Stimulated activated CD4-positive, alpha-beta T cell treated with anti-CD3 and anti-CD28 coated beads, Interleukin-1b, Interleukin-23, amount 100 ng/mL, for 1 hour (primary cell): ENCODE measurements at places on chromosomes 5 and 9.

DNA sequence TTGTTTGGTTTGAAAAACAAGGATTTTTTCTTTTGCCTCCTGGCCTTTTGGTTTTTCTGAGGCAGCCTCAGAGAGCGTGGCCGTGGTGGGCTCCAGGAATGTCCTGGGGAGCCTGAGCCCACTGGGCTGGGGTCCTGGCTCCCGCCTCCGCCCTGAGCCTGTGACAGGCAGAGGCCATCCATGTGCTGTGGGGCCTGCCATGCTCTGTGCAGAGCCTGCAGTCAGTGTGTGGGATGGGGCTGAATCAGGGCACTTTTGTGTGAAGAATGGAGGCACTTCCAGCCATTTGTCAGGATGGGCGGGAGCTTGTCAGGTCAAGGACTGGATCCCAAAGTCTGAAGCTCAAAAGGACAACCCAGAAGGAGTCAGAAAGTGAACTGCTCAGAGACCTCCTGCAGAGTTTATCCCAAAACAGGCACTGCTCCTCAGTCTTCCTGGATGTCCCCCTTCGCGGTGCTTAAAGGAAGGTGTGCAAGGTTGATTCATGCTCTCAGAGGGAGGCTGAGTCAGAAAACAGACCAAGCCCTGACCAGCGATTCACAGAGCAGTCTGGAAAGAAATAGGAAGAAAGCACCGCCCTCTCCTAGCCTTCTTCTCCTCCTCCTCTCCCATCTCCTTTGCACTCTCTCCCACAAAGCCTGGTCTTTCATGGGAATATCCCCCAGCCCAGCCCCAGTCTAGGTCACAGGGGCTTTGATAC, 53.2 kb downstream of the MVB12B start:
- DNase-seq, result no peak

GRCh38 chr9:124828489-124829333, 24.5 kb upstream of the WDR38 start:
- no peak for DNase-seq

DNA sequence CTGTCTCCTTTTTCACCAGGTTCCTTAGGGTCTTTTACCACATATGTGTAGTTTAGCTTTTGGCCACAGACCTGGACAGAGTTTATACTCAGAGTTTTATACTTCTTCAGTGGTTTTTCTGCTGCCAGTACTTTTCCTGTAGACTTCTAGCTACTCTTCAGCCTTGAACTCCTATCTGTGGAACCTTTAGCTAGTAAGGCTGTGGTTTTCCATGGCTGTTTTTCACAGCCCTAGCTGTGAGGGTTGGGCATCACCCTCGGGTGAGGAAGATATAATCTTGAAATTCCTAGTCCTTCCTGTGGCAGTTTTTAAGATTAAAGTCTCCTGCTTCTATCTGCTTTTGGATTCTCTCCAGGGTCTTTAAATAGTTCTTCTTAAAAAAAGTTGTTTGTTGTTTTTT, 109.1 kb downstream of the FGF1 start:
- no peak for DNase-seq

GRCh38 chr5:75050415-75050814, 1.9 kb downstream of the GCNT4 start:
- no peak for DNase-seq

DNA sequence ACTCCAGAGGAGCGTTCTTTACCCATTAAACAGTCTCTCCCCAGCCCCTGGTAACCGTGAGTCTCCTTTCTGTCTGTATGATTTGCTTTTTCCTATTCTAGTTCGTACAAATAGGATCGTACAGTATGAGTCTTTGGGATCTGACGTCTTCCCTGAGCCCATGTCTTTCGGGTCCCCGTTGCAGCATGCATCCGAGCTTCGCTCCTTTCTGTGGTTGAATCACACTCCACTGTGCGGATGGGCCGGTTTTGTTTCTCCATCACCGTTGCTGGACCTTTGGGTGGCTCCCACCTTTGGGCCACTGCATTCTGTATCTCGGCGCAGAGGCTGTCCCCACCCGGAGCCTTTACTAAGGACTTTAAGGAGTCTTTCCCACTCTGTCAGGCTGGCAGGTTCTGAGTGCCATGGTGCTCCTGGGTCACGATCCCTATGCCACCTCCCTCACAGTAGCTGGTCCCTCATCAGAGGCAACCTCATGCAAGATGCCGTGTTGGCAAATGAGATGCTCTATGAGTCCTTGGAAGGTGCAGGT, 145.7 kb upstream of the COL5A1 start:
- DNase-seq, result no peak

DNA sequence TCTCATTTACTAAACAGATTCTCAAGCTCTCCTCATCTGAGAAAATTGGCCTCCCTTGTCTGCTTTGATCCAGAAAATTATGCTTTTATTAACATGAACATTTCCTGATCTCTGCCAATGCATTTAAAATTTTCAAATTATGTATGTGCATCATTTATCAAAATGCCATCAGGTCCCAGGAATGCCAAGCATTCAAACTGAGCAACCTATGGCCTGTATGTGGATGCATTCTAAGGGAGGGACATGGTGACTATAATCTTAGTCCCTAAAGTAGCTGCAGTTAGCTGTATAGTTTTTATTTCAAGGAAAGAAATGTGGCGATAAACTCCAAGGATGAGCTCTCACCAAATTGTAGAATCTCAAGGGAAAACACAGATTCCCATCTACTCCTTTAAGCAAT, 9.7 kb upstream of the RORB start:
- DNase-seq, result no peak

- no peak for DNase-seq
These were observed 293.4 kb upstream of the ACTBL2 start for GRCh38 chr5:57776035-57776434.

GRCh38 chr9:84261070-84261746, 79.3 kb downstream of the SLC28A3 start:
- DNase-seq, result peak; percentile 6

GRCh38 chr9:137049544-137050449, 3.8 kb upstream of the NPDC1 start:
- DNase-seq, result no peak

DNA sequence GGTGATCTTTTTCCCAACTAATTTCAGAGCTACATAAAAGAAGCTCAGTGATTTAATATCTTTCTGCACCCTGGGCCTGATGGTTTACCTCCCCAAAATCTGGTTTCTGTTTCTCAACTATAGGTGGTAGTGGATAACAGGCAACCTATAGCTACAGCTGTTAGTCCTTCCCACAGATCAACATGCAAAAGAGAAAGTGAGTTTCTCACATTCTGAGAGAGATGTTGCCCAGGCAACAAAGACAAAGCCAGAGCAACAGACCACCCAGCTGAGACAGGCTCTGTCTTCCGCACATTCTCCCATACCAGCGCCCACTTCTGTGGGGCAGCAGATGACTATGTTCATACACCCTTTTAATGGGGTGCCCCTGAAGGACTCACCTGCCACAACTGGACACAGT, 40.7 kb upstream of the PPP2R2B start:
- no peak for DNase-seq

GRCh38 chr5:73238873-73239272, 65.9 kb downstream of the TMEM174 start:
- DNase-seq, result no peak

- no peak for DNase-seq
These were observed 431.7 kb upstream of the POU5F2 start for GRCh38 chr5:94173100-94173499.

DNA sequence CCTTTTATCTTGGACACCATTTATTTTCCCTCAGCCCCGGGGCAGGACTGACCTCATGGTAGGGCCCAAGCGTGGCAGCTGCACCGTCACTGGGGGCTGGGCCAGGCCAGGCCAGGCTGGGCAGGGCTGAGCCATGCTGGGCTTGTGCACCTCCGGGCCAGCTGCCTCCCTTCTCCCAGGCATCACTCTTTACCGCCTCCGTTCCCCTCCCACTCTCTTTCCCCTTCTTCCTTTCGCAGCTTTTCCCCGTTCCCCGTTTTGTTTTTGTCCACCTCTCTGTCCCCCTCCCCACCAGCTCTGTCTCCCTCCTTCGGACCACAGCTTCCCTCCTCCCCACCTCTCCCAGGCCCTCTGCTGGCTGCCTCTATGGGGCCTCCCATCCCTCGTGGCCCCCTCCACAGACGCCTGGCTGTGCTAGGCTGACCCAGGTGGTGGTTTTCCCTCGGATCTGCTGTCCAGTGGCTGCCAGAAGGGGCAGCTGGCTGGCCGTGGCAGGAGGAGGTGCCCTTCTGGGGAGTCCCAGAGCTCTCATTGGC, 17.9 kb downstream of the FGF18 start:
- DNase-seq, result no peak

DNA sequence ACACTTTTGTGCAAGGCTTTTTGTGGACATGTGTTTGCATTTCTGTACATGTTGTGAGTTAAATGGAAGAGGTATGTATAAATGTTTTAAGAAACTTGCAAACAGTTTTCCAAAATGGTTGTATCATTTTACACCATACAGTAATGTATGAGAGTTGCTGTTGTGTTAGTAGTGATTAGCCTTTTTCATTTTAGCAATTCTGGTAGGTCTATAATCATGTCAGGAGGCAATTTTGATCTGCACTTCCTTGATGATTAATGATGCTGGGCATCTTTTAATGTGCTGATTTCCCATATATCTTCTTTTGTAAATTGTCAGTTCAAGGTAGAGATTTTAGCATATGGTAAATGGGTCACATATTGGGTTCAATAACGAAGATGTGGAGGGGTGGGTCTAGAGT, 87.3 kb downstream of the ANKRD18B start:
- DNase-seq, result no peak

GRCh38 chr5:148974642-148975327, 88.1 kb downstream of the SH3TC2 start:
- no peak for DNase-seq

GRCh38 chr9:134585746-134586706, 55.6 kb upstream of the COL5A1 start:
- DNase-seq, result no peak

DNA sequence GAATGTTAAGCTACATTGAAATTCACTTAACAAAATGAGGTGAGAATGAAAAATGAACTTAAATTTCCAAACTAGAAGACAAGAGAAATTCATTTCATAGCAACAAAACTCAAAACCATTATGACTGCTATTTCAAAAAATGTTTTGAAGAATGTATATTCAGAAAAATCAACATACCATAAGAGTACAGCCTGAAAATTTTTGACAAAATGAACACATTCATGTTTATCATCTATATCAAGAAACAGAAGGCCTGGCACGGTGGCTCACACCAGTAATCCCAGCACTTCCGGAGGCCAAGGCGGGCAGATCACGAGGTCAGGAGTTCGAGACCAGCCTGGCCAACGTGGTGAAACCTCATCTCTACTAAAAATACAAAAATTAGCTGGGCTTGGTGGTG, 4.2 kb upstream of the IL6ST start:
- DNase-seq, result no peak

DNA sequence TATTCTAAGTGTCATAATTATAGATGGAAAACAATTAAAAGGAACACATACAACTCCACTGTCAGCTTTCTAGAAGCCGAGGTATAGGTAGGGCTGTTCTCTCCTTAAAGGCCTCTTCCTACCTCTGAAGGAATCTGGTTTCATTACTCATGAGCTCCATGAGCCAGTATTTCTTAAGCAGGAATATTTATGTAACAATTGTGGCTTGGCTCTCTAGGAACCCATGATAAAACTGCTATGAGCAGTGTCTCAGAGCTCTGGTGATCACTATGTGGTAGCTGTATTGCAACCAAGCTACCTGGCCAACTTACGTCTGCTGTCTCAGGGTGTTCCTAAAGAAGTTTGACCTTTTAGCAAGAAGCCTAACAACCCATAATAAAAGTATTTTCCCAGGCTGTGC, 157.7 kb downstream of the CEP120 start:
- DNase-seq, result no peak

- DNase-seq, result no peak
These were observed at the start of gene PRUNE2 for GRCh38 chr9:76905791-76906646. Gene PRUNE2 (minus strand): TSS chr9:76906114. CDS start chr9:76905963, 151 bp downstream.

GRCh38 chr9:16543225-16543624, 327.2 kb downstream of the BNC2 start:
- DNase-seq, result no peak

GRCh38 chr5:158701007-158701391, 398.7 kb downstream of the EBF1 start:
- no peak for DNase-seq

GRCh38 chr5:62690421-62690820, 111.8 kb downstream of the LRRC70 start:
- no peak for DNase-seq

DNA sequence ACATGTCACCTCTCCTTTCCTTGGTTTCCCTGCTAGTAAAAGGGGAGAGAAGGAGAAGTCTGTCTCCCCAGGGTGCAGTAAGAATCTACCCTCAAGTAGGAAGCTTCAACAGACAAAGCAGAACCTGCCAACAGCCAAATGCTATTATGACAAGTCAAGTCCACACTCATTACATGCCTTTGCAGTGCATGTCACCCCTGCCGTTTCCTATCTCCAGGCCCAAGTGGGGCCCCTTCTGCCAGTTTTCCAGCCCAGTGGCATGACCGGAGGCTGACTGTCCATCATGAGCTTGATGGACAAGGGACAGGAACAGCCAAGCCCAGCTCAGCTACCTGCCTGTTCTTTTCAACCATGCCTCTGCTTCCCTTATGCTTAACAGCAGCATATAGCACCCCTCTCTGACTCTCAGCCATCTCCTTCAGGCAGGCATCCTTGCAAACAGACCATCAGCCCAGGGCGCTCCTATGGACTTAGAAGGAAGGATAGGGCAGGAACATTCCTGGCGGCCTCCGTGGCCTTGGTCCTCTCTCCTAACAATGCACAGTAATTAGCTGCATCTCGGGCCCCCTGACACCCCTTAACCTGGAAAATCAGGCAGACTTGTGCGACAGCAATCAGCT, 107.2 kb upstream of the RAD23B start:
- no peak for DNase-seq

DNA sequence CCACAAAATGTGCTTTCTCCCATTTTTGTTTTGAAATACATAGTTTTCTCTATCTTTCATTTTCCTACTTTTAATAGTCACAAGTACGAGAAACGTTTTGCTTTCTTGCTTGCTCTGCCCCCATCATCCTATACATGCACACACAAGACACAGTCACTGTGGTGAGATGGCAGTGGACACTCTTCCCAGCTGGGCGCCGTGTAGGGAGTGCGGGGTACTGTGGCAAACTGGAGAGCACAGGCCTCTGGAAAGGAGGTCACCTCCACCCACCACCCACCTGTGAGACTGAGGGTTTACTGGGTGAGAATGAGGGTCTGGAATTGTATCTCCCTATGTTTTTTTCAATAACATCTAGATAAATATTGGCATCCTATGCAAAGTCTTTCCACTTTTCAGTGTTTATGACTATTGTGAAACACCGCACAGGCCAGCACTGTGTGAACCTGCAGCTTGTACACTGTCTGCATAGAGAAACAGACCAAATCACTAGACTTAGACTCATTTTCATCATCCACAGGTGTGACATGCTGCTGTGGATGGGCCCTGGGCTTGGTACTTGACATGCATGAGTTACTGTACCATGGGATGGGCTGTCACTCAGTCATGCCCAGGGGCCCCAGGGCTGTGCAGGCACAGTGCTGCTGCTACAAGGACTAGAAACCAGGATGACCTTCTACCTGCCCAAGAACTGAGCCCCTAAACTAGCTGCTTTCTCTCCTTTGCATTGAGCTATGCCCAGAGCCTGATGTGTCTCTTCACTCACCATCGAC, 118.1 kb upstream of the LMX1B start:
- DNase-seq, result no peak

- DNase-seq, result no peak
These were observed 29.5 kb downstream of the CAAP1 start for GRCh38 chr9:26863074-26863473.

GRCh38 chr5:103523319-103523718, 39.3 kb downstream of the NUDT12 start:
- no peak for DNase-seq
